ENCODE measurements at places on chromosomes 1 and 21.
A peak's percentile ranks its signal among the peaks of the same experiment; 100 is the strongest.

DNA sequence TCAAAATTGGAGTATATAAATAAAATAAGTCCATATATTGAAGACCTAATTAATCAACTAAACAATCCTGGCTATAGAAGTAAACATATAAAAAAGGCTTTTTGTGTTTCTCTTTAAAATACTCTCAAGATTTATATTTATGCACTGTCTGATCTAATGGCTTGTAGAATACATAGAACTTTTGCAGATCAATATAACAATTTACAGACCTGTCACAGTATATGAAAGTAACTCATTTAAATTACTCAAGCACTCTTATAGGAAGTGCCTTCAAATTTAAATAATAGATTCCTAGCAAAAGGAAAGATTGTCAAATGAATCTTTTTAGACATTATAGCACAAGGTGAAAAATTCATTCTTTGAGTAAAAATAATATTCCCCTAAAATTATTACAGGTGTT, 615.8 kb upstream of the RGS18 start:
- DNase-seq, result no peak

- peak; percentile 68 for DNase-seq
Observed at GRCh38 chr1:247331525-247332214, at the start of gene ZNF496. ZNF496 (minus strand) TSS chr1:247331867; CDS start chr1:247329578, 2,289 bp downstream.

GRCh38 chr1:9150582-9151327, 21.9 kb upstream of the GPR157 start:
- DNase-seq, result no peak

DNA sequence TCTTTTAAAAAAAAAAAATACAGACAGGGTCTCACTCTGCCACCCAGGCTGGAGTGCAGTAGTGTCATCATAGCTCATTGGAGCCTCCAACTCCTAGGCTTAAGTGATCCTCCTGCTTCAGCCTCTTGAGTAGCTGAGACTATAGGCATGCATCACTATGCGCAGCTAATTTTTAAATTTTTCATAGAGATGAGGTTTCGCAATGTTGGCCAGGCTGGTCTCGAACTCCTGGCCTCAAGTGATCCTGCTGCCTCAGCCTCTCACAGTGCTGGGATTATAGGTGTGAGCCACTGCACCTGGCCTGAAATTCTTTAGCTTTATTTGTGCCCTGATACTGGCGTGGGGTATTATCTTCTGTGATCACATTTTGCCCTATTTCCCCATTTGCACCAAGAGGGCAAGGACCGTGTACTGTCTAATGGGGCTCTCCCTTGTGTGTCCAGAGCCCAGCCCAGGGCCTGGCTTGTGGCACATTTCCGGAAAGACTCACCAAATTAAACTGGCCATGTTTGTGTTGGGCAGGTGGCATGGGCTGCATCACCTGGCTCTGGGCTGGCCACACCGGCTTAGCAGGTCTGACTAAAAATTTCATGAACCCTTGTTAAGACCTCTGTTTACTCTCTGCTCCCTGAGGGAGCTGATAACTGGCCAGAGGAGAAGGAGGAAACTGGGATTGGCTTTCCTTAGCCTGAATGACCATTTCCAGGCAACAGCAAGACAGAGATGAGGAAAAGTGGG, 32.2 kb downstream of the TRIM62 start:
- no peak for DNase-seq

GRCh38 chr1:27618341-27619082, 14.6 kb upstream of the AHDC1 start:
- DNase-seq, result peak; percentile 62

GRCh38 chr21:42073145-42074099, 2.3 kb downstream of the UMODL1 start:
- DNase-seq, result no peak

GRCh38 chr1:92408825-92409224, 77.9 kb downstream of the GFI1 start:
- DNase-seq, result no peak

DNA sequence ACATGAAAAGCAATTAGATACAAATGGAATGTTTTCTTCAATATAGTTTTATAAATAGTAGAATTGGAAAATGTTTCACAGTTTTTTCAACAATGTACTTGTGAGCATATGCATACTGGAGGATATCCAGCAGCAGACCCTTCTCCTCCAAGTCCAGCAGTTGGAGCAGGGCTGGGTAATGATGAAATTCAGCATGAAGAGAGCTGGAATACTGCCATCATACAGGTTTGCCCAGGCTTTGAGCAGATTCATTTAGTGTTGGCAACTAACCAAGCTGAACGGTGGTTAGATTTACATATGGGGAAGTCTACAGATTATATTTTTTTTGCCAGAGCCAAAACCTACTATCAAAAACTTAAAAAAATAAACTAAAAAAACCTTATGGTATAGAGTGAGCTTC, 38.3 kb downstream of the WDR3 start:
- DNase-seq, result no peak

DNA sequence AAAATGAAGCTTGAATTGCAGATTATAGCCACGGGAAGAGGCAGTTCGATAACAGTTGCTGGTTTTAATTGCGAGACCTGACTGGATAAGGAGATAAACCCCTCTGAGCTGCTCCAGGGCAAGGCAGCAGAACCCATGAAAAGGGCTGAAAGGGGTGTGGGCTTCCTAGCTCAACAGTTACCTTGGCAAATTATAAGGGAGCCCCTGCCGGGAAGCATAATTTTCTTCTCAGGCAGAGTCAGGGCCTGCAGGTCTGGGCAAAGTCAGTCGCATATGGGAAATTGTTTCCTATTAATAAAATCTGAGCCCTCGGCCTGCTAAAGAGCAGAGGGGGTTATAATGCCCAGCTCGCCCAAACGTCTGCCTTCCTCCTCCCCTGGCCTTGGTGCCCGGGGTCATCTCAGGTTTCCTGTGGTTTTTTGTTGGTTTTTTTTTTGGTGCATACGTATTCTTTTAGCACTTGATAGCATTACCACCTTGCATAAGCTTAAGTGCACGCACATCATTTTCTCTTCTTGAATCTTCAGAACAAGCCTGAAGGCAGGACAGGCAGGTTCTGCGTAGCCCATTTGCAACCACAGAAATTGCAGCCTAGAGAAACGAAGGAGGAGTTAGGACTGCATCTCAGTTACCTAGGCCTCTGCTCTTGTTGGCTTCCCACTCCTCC, 33.9 kb upstream of the SELENON start:
- no peak for DNase-seq

- no peak for DNase-seq
Observed at GRCh38 chr1:53669621-53670191, 69.3 kb downstream of the GLIS1 start.

DNA sequence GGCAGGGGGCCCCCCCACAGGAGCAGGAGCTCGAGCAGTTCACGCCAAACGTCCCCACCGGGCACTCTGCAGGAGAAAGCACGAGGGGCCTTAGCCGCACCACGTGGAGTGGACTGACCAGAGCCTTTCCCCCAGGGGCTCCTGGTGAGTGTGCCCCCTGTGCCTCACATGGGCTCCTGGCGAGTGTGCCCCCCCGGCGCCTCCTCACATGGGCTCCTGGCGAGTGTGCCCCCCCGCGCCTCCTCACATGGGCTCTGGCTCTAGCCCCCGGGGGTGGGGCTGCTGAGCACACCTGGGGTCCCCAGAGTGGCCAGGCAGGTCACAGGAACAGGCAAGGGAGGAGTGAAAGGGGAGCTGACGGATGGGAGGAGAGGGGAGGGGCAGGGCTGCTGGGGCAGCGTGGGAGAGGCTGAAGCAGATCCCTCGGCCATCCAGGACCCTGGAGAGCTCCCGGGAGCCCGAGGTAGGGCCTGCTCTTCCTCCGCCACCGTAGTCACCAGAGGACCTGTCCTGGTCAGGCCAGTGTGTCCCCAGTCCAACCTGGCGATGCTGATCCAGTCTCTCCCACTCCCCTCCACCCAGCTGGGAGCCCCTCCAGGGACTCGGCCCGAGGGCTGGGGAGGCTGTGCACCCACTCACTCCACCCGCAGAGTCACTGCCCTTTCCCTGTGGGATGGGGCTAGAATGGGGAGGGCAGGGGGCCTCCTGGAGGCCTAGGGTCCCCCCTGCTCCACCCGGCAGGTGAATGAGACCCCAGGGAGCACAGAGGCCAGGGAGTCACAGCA, 47.6 kb downstream of the ARHGEF16 start:
- DNase-seq, result no peak

All from activated gamma-delta T cell treated with Interleukin-2 at 50 U/mL for 16 hours (primary cell).